ENCODE measurements at places on chromosomes 7 and 10.

- DNase-seq = no peak
Observed at GRCh38 chr7:80415114-80415513, 96.8 kb downstream of the GNAT3 start.

DNA sequence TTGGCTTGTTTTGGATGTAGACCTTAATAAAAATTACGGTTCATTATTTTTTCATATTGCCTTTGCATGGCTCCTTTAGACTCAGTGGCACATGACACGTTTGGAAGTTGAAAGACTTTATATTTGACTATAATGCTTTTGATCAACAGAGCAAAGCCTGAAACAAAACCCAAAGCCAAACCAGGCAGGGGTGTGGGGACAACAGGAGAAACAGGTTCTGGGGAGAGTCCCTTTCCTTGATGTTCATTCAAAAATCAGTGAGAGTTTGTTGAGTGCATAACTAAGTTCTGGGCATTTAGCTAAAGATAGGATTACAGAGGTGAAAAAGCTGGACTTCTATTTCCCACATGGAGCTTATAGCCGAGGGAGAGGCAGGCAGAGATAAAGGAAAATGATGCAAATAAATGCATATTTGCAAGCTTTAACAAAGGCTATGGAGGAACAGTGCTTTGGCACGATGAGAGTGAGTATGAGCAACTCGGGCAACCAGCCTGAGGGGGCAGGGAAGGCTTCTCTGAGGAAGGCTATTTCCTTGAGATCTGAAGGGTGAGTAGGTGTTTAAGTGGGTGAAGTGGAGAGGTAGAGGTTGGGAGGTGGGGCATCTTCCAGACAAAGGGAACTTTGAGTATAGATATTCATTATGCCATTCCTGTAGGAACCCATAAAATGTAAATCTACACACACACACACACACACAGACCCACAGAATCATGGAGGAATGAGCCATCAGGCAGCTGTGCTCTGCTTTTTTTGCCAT is 34.5 kb upstream of the PDZD8 start:
- DNase-seq = no peak

DNA sequence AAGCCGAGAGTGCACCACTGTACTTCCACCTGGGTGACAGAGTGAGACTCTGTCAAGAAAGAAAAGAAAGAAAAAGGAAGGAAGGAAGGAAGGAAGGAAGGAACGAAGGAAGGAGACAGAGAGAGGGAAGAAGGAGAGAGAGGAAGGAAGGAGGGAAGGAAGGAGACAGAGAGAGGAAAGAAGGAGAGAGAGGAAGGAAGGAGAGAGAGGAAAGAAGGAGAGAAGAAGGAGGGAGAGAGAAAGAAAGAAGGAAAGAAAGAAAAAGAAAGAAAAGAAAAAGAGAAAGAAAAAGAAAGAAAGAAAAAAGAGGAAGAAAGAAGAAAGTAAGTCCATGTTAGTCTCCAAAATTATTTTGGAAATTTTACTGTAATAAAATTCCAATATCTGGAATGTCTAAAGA is 33.4 kb upstream of the RSBN1L start:
- DNase-seq = no peak

- DNase-seq = no peak
Observed at GRCh38 chr10:46293228-46293627, 6.4 kb downstream of the ANTXRL start.

GRCh38 chr10:124035306-124035927 is 58.0 kb downstream of the CHST15 start:
- DNase-seq = no peak

GRCh38 chr7:50632561-50633413 is 67.6 kb upstream of the DDC start:
- peak; percentile 21 for DNase-seq

GRCh38 chr7:95796617-95797016 is 24.3 kb downstream of the DYNC1I1 start:
- DNase-seq = no peak

Measured in stimulated activated CD8-positive, alpha-beta memory T cell treated with anti-CD3 and anti-CD28 coated beads, Interleukin-4, amount 100 ng/mL, for 4 hours (primary cell).